T-cell (primary cell): ENCODE measurements at places on chromosomes 5 and 9.

GRCh38 chr9:101738566-101739183 lies at the start of gene GRIN3A:
GRIN3A (minus strand) TSS chr9:101738647; CDS start chr9:101737979, 668 bp downstream.
- no peak for DNase-seq

DNA sequence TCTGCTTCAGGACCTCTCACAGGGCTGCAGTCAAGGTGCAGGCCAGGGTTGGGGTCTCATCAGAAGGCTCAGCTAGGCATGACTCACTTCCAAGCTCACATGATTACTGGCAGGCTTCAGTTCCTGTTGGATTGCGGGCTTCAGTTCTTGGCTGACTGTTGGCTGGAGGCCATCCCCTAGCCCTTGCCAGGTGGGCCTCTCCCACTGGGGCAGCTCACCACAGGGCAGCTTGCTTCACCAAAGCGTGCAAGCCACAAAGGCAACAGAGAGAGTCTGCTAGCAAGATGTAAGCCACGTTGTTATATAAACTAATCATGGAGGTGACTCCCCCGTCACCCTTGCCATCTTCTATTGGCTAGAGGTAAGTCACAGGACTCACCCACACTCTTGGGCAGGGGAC lies 14.4 kb downstream of the CPLX2 start:
- DNase-seq: no peak

GRCh38 chr9:15253197-15253596 lies 53.8 kb downstream of the TTC39B start:
- no peak for DNase-seq

DNA sequence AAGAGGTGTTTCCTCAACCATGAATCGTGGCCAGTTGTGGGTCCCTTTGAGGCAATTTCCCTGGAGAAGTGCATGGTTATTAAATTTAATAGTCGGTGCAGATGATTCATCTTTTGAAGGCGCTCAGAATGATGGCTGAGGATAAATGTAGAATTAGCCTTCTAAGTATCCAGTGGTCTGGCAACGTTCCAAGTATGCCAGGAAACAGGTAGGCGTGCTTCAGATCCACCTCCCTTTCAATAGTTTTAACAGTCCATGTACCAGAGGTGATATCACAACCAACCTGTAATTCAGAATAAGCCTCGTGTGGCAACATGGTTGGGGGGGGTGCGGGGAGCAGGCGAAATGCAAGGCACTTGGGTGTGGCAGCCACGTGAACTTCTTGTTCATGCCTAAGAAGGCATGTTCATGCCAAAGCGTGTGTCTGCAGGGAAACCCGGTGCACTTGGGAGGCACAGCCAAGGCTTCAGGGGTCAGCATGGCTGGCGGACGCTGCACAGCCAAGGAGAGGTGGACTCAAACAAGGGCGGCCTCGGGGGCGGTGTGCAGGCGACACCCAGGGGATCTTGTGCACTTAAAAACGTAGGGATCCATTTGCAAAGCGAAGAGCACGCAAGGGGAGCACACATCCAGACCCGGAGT lies 5.2 kb upstream of the NKD2 start:
- DNase-seq: peak; percentile 56

GRCh38 chr9:98821831-98822230 lies 14.4 kb downstream of the GALNT12 start:
- no peak for DNase-seq

GRCh38 chr5:87649455-87649854 lies 236.7 kb upstream of the CCNH start:
- no peak for DNase-seq

DNA sequence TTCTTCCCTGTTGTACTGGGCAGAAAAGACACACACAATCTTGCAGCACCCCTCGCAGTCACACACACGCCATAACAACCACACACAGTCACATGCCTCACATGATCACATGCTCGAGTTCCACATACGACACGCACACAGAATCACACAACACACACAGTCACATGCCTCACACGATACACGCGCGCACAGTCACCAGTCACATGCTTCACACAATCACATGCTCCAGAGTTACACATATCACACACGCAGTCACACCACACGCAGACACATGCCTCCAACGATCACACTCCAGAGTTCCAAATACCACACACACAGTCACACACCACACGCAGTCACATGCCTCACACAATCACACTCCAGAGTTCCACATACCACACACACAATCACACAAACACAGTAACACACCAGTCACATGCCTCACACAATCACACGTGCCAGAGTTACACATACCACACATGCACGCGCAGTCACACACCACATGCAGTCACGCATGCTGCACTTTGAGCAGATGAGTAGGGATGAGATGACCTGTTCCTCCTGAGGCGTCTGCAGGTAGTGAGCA lies 49.0 kb upstream of the LRRC14B start:
- no peak for DNase-seq

DNA sequence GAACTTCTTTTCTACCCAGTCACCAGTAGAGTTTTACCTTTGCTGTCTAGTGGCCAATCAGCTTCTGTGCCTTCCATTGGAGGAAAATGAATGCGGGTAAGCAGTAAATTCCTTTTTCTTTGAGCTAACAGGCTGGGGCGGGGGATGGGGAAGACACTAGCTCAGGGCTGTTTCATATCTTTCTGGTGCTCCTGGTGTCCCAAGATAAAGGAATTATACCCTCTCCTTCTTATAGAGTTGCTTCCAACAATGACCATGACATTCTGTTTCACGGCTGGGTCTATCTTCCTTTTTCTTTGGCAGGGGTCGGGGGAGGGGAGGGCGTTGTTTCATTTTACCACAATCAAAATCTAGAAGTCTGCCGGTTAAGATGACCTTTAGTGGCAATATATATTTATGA lies 51.2 kb upstream of the RPS23 start:
- DNase-seq: no peak
